ENCODE measurements at places on chromosomes 11 and 22. TPM values are rescaled to one million over a fixed set of nuclear protein-coding genes. Genes with fewer than 3 reads are reported as not detected.

- DNase-seq = no peak
Observed at GRCh38 chr22:22713416-22713815, 69.0 kb downstream of the GGTLC2 start.

Gene MFRP
- total RNA-seq = not detected

- no peak for DNase-seq
Observed at GRCh38 chr11:119282495-119282894, 34.4 kb downstream of the MCAM start.

DNA sequence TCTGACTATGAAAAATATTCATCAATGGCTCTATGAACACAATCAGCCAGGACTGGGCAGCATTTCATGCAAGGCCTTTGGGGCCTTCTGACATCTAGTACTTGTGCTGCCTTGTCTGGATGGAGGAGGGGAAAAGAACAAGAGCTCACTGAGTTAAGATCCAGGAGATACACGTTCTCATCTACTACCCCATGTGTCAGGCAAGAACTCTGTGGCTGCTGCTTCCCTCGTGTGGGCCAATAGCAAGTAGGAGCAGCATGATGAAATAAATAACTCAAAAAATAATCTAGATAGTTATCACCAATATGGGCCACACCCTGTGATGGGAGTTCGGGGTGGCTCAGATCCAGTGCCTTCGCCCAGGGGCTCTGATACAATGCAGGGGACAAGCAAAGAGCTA is 7.3 kb downstream of the KCNE3 start:
- DNase-seq = no peak

Gene CARNS1
- total RNA-seq = 1.6 TPM

DNA sequence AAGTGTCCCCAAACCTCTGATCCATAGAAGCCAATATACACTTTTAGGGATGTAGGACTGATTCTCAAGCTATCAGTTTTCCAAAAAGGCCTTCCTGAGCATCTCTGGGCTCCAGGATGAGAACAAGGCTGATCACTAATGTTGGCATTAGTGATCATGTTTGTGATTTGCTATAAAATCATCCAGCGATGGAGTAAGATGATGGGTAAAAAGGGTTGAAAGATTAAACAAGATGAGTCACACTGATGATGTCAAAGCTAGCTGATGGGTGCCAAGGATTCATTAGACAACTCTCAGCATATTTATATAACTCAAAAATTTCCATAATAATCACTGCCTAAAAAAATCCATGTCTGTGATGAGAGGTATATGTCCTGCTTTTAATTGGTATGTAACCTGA is 42.8 kb downstream of the ZNF280B start:
- DNase-seq = no peak
